Fibroblast of skin of scalp (primary cell): ENCODE measurements at places on chromosomes 12 and 14.

- DNase-seq, result peak; percentile 43
These were observed 13.0 kb upstream of the PCED1B start for GRCh38 chr12:47066278-47067025.

- DNase-seq, result no peak
These were observed 75.5 kb downstream of the AVPR1A start for GRCh38 chr12:63075376-63076060.

DNA sequence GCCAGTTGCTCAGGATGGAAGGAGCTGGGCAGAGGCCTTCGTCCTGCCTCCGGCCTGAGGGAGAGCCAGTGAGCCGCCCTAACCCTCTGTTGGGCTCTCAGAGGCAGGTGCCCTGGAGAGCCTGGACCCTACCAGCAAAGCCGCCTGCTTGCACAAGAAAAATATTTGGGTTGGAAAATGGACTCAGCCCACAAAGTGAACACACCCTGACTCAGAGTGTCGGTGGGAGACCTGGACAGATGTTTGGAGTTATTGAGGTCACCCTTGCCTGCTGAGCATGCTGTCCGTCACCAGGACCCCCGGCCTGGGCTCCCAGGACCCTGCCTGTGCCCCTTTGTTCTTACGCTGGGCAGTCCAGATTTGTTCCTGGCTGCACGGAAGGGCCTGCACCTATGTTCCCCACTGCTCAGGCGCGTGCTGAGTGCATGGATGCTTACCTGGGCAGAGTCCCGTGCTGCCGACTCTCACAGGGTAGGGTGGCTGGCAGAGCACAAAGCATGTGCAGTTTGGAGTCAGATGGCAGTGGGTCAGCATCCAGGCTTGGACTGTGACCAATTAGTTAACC is 22.4 kb downstream of the FAM181A start:
- no peak for DNase-seq

- peak; percentile 18 for DNase-seq
These were observed 80.3 kb downstream of the AVPR1A start for GRCh38 chr12:63070709-63071108.

- DNase-seq, result no peak
These were observed 9.4 kb downstream of the SPRYD3 start for GRCh38 chr12:53069621-53070410.

DNA sequence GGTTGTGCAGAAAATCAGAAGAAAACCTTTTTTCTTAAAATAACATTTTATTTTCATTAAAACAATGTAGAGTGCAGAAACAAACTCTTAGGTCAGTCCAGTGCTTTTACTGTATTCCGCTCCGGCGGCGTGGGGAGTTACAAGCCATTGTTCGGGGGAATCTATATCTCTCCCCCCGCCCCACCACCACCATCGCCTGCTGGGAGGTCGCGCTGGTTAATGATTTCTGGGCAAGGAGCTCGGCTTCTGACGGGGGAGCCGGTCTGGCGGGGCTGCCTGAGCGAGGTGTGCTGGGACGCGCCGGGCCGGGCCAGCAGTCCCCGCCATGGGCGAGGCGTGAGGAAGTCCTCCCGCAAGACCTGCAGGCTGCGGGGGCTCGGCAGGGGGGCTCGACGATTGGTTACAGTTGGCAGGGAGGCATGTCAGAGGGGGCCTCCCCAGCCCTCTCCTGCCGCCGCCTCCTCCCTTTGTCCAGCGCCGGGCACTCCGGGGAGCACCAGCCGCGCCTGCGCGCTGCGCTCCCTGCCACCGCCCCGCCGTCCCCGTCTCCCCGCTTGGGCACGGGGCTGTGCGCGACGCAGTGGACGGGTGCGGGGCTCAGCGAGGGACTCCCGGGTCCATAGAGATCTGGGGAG is 1.0 kb upstream of the DUSP6 start:
- peak; percentile 75 for DNase-seq

- peak; percentile 31 for DNase-seq
These were observed 33.0 kb downstream of the BHLHE41 start for GRCh38 chr12:26091822-26092221.

GRCh38 chr14:82055515-82056115 is 522.0 kb upstream of the SEL1L start:
- no peak for DNase-seq

DNA sequence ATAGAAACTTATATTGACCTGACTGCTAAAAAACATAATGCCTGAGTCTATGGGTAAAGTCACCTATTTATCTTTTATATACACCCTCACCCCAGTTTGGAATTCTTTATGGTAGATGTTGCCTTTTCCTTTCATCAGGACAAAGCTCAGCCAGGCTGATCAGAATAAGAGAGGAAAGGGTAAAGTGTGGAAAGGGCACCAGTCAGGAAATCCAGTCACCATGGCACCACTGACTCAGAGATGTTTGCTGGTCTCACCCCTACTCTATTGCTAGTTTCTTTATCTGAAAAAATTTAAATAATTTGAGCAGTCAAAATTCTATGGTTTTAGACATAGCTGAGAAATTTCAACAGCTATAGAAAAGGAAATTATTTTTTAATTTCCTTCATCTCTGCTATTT is 49.2 kb upstream of the SSTR1 start:
- no peak for DNase-seq

DNA sequence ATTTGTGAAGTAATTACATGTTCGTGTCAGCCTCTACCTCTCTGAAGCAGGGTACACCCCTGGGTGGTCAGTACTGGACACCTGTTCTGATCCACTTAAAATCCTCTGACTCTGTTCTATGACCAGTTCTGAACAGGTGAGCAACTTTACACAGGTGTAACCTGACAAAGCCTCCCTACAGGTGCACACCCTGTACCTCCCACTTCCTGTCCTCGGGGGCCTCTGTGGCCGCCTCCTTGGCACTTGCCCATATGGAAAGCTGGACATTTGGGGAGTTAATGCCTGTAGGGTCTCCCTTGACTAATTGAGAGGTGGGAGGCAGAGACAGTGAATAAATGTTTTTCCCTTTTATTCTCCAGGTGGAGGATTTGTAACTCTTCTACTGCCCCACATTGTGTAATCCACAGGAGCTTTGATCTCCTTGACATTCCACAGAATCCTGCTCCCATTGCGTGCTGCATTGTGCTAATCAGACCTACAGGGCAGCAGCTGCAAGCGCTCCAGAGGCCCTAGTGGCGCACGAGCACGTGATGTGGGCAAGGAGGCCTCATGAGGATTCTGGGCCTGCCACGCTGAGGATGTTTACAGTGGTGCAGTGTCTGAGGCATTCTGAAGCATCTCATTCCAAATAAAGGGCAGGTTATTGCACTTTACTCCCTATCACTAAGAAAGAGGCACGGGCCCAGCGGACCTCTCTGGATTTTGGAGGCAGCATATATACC is 45.8 kb upstream of the BATF start:
- peak; percentile 18 for DNase-seq

GRCh38 chr14:91396959-91397815 is 20.4 kb downstream of the CCDC88C start:
- DNase-seq, result no peak

DNA sequence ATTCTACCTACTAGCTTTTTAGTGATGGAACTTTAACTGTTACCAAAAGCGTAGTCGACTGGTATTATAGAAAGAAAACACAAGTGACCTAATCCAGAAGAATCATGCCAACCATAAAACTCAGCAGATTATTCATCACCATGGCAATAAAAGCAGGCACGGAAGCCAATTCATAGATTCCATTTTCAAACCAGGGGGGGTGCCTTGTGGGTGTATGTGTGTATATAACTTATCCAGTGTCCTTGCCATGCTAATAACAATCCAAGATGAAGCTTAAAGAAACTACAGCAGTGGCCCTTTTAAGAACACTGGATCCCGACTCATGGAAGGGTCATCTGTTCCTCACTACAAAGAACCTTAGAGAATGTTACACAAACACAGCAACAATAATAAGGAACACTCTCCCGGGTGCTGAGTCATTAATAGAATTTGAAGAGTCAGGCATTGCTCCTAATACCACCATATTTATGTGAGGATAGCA is 61.0 kb downstream of the EPS8 start:
- DNase-seq, result peak; percentile 83

DNA sequence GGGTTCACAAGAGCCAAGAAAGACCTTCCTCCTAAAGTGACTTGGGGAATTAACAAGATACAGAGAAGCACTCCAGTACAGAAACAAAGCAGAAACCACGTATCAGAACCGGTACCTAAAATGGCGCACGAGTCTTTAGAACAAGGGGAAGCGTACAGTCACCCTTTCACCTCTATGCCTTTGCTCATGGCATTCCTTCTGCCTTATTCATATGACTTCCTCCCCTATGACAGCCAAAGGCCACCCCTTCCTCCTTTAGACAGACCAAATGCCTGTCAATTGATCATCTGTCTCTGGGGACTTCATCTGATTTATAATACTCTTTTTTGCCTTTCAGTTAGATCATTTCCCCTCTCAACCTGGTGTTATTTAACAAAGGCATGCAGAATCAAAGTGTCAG is 89.5 kb upstream of the OSBPL8 start:
- no peak for DNase-seq

DNA sequence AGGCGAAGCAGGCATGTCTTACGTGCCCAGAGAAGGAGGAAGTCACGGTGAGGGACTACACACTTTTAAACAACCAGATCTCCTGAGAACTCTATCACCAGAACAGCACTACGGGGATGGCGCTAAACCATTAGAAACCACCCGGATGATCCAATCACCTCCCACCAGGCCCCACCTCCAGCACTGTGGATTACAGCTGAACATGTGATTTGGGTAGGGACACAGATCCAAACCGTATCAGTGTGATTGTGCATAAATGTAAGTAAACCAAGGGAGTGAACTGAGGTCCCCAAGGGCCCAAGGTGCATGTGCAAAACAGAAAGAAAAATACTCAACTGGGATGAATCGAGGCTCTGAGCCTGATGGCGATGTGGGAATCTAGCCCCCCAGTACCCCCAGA is 134.2 kb downstream of the DICER1 start:
- no peak for DNase-seq

DNA sequence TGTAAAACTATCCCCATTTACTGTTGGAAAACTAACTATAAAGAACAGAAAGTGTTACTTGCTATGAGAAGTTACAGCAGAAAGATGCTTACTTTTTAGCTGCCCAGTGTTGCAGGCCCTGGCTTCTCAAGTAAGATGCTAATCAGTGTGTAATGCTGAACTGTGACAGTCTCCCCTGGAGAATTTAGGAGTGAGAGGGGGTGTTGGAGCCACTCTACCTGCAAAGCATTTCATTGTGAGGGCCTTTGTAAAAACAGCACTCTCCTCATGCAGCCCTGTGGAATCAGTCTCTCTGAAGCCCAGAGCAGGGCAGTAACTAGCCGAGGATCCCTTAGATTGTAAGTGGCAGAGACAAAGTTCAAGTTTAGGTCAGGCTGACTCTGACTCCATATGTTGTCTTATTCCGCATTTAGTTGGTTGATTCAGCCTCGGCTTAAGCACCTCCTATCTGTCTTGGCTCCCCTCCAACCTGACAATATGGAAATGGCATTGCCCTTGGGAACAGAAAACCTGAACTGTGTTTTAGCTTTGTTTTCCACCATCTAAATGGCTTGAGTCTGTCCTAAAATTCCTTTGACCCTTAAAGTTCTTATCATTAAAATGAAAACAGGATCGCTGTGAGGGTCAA is 141.3 kb downstream of the PRKCH start:
- peak; percentile 90 for DNase-seq

DNA sequence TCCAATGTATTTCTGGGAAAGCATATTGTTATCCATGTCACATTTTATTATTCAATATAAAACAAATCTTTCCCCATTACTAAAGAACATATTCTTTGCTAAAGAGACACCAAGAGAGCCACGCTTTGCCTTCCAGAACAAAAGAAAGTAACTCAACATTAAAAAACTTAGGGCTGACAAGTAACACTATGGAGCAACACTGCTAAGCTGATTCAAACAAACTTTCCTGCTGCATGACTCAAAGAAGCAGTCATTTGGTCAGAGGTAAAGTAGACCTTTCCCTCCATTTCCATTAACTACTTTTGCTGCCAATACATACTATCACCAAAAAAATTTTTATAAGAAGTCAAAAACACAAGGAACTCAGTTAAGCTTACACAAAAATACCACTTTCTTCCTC is 83.0 kb downstream of the DENND5B start:
- DNase-seq, result no peak

DNA sequence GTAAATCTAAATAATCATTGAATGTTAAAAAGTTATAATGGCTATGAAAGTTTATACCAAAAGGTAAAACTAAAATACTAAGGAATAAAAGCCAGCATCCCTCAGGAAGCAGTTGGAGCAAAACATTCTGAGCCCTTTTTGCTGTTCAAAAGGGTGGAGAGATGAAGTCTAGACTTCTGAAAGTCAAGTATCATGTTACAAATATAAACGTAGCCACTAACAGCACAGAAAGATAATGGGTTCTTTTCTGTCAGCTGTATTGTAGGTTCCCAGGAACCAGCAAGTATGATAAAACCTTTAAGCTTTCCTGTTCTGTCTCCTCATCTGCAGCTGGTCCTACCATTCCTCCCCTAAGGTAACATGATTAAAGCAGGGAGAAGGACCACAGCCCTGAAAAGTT is 16.4 kb upstream of the PLD4 start:
- DNase-seq, result no peak

DNA sequence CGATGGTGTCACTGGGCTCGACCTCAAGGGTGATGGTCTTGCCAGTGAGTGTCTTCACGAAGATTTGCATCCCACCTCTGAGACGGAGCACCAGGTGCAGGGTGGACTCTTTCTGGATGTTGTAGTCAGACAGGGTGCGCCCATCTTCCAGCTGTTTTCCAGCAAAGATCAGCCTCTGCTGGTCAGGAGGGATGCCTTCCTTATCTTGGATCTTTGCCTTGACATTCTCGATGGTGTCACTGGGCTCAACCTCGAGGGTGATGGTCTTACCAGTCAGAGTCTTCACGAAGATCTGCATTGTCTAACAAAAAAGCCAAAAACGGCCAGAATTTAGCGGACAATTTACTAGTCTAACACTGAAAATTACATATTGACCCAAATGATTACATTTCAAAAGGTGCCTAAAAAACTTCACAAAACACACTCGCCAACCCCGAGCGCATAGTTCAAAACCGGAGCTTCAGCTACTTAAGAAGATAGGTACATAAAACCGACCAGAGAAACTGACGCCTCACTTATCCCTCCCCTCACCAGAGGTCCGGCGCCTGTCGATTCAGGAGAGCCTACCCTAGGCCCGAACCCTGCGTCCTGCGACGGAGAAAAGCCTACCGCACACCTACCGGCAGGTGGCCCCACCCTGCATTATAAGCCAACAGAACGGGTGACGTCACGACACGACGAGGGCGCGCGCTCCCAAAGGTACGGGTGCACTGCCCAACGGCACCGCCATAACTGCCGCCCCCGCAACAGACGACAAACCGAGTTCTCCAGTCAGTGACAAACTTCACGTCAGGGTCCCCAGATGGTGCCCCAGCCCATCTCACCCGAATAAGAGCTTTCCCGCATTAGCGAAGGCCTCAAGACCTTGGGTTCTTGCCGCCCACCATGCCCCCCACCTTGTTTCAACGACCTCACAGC is 717 bp downstream of the UBC start:
- peak; percentile 70 for DNase-seq
